ENCODE measurements at places on chromosomes 1 and 21. TPM values are rescaled to one million over a fixed set of nuclear protein-coding genes. Genes with fewer than 3 reads are reported as not detected.

SYNC gene
- 11.8 TPM for total RNA-seq

LHX8 gene
- not detected for total RNA-seq

YIPF1 gene
- total RNA-seq: 17.1 TPM

AUNIP gene
- 5.8 TPM for total RNA-seq

CACNA1E gene
- not detected for total RNA-seq
